ENCODE measurements at places on chromosomes 11 and 22.

DNA sequence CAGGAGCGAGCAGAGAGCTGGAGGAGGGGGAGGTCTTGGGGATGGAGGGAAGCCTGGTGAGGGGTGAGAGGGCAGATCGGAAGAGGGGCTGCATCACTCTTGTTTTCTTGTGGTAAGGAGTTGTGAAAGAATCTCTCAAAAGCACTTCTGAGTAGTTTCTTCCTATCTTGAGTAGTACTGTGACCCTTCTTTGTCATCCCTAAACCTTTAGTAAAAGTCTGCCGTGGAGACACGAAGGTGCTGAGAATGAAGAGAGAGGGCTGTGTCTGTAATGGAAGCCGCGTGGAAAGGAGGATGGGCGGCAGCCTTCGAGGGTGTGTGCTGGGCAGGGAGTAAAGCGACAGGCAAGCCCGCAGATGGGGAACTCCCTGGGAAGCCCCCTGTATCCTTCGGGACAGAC, 237.8 kb downstream of the TBC1D22A start:
- peaks cover 46% of the 10 kb centered on the region for H3K36me3 ChIP-seq
- no peak overlapping the region for H3K27ac ChIP-seq
- no peak overlapping the region for H3K4me3 ChIP-seq
- DNase-seq = no peak
- H3K27me3 ChIP-seq = no peaks in the 10 kb centered on the region

- no peak overlapping the region for H3K4me3 ChIP-seq
- H3K27me3 ChIP-seq = no peaks in the 10 kb centered on the region
- H3K27ac ChIP-seq = no peak overlapping the region
- peaks cover 54% of the 10 kb centered on the region for H3K36me3 ChIP-seq
- no peak for DNase-seq
Observed at GRCh38 chr22:20530368-20531153, 23.2 kb downstream of the MED15 start.

GRCh38 chr22:36323855-36324331, 63.9 kb downstream of the MYH9 start:
- H3K27me3 ChIP-seq = no peaks in the 10 kb centered on the region
- no peak for DNase-seq
- peaks cover 100% of the 10 kb centered on the region for H3K36me3 ChIP-seq
- no peak overlapping the region for H3K4me3 ChIP-seq
- no peak overlapping the region for H3K27ac ChIP-seq
- peaks cover 25% of the 10 kb centered on the region for H3K4me1 ChIP-seq

DNA sequence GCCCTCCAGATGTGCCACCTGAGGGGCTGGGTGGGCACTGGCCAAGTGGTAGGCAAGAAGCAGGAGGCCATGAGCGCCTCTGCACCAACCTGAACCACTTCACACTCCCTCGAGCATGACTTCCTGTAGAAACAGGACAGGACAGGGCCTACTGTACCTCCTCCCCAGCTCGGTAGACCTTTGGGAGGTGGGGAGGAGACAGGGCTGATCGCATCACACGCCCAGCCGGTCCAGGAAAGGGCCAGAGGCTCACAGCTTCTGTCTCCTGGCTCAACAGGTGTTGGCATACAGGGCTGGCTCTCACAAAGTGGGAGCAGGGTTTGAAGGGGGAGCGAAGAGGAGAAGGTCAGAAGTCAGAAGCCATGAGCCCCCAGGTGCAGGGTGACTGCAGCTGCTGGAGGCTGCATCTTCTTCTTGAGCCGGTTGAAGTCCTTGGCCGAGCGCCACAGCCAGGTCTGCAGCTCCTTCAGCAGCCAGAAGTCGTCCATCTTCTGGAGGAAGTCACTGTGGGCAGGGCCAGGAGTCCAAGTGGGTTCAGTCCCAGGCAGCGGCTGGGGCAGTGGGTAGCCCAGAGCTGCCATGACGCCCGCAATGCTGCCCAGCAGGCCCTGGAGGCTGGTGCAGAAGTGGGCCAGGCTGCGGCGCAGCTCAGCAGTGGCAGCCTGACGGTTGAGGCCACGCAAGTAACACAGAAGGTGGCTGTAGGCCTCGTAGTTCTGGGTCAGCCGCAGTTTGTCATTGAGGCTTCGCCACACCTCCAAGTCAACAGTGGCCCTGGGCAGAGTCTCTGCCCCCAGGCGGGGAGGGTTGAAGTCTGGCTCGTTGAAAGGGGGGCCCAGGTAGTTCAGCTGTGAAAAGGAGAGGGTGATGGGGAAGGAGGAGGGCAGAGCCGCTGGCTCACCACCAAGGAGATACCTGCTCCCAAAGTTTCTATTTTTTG, 8.3 kb downstream of the CLCF1 start:
- H3K27me3 ChIP-seq = no peaks in the 10 kb centered on the region
- no peak for DNase-seq
- H3K4me3 ChIP-seq = no peak overlapping the region
- peaks cover 61% of the 10 kb centered on the region for H3K4me1 ChIP-seq

DNA sequence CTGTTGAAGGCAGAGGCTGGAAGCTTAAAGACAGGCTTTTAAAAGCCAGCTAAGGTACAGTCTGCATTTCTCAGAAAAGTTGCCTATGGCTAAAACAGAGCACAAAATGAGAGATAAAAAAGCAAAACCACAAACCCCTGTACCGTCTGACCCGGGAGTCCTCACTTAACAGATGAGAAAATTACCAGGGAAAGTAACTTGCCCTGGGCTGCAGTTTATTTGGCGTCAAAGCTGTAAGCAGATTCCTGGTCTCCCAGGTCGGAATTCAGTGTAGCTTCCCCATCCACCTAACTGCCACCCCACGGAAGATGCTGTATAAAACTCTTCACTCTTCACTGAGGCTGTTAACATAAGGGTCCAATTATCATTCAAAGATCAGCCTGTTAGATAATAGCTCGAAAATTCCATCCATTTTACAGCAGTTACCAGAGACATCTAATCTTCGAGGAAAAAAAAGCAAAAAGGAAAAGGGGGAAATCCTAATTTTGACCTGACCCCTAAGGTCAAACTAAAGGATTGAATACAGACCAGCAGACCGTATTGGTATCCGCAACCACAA, 1.5 kb downstream of the TCF20 start:
- peak overlapping the region; percentile 85 for H3K4me3 ChIP-seq
- H3K36me3 ChIP-seq = no peaks in the 10 kb centered on the region
- peak overlapping the region; percentile 85 for H3K27ac ChIP-seq

DNA sequence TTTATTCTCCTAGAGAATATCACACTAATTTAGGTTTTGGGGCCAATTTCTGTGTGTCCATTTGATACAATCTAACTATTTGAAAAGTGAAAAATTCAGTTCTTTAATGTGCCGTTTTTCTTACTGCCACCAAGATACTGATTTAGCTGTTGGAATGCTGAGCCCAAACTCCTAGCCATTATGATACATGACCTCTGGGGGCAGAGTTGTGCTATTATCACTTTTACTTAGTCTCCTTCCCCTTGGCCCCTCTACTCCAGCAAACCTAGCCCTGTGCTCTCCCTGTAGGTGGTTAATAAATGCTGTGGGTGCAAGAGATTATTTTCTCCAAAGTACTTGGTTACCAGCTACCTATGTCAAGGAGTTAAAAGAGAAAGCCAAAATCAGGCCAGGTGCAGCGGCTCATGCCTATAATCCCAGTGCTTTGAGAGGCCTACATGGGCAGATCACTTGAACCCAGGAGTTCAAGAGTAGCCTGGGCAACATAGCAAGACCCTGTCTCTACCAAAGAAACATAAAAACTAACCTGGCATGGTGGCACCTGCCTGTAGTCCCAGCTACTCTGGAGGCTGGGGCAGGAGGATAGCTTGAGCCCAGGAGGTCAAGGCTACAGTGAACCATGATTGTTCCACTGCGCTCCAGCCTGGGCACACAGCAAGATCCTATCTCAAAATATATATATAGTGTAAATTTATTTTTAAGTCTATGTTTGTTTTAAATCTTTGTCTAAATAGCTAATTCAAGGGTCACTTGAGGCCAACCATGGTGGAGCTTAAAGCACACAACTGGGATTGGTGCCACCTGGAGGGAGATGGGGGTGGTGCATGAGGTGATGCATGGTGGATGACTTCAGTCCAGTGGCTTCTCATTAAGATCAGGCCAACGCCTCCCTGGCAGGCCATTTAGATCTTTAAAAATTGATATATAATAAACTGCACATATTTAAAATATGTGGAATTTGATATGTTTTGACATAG, 193.2 kb upstream of the PLET1 start:
- H3K27ac ChIP-seq = no peak overlapping the region
- H3K36me3 ChIP-seq = no peaks in the 10 kb centered on the region
- H3K27me3 ChIP-seq = no peaks in the 10 kb centered on the region
- peaks cover 3% of the 10 kb centered on the region for H3K4me1 ChIP-seq
- no peak overlapping the region for H3K4me3 ChIP-seq

DNA sequence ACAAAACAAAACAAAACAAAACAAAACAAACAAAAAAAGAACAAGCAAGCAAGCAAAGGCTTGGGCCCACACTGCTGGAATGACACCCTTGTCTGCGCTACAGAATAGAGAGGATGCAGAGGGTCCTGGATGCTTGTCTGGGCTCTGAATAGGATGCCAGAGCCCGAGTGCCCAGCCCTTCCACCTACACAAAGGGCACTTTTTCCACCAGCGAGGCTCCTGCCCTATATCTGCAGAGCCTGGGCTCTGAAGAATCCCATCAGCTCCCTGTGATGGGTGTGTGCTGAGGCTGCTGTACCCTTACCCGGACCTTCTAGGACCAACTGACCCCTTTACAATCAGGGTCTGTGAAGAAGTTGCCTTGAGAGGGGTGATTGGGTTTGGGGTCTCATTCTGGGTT, 221.2 kb downstream of the DSCAML1 start:
- H3K4me3 ChIP-seq = no peak overlapping the region
- DNase-seq = no peak
- H3K4me1 ChIP-seq = no peaks in the 10 kb centered on the region
- no peaks in the 10 kb centered on the region for H3K27me3 ChIP-seq

GRCh38 chr11:16191868-16192240, 164.5 kb downstream of the SOX6 start:
- H3K36me3 ChIP-seq = no peaks in the 10 kb centered on the region
- H3K4me1 ChIP-seq = no peaks in the 10 kb centered on the region
- no peaks in the 10 kb centered on the region for H3K27me3 ChIP-seq
- H3K4me3 ChIP-seq = no peak overlapping the region
- H3K27ac ChIP-seq = no peak overlapping the region

All from CD4-positive, alpha-beta T cell (primary cell).